ENCODE measurements at places on chromosomes 4 and X.
A peak's percentile ranks its signal among the peaks of the same experiment; 100 is the strongest.

DNA sequence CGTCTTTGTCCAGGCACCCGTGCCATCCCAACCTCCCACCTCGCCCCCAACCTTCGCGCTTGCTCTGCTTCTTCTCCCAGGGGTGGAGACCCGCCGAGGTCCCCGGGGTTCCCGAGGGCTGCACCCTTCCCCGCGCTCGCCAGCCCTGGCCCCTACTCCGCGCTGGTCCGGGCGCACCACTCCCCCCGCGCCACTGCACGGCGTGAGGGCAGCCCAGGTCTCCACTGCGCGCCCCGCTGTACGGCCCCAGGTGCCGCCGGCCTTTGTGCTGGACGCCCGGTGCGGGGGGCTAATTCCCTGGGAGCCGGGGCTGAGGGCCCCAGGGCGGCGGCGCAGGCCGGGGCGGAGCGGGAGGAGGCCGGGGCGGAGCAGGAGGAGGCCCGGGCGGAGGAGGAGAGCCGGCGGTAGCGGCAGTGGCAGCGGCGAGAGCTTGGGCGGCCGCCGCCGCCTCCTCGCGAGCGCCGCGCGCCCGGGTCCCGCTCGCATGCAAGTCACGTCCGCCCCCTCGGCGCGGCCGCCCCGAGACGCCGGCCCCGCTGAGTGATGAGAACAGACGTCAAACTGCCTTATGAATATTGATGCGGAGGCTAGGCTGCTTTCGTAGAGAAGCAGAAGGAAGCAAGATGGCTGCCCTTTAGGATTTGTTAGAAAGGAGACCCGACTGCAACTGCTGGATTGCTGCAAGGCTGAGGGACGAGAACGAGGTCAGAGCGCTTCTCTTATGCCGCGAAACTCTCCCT is at the start of gene TET2:
TSS of gene TET2 (plus strand) at position 601 of the 740 bp plus-strand sequence. CDS start 87,067 bp downstream, outside the sequence.
- DNase-seq = peak; percentile 66

DNA sequence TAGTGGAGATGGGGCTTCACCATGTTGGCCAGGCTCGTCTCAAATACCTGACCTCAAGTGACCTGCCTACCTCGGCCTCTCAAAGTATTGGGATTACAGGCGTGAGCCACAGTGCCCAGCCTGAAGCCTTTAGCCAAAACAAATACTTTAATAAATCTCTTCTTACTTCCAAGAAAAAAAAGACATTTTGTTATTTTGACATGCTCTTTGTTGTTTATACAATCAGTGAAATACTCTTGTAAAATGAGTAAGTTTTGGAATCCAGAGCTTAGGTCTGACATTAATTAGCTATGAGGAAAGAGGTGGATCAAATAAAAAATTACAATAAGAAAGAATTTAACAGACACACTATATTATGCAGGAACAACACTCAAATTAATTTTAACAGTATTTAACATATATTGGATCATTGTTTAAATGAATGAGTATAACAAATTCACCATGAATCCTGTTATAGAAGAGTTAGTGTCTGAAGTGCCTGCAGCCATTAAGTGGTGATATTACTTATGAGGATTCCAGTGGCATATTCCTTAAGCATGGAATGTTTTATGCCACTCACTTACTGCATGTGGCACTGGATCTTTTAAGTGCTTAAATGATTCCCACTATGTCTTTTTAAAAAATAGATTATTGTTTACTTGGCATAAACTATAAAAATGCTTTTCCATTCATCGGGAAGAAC is 260.1 kb upstream of the GIMD1 start:
- no peak for DNase-seq

GRCh38 chrX:126820700-126821420 is 1.3 kb downstream of the PRR32 start:
- DNase-seq = no peak

GRCh38 chr4:182585321-182585720 is 331.9 kb downstream of the DCTD start:
- no peak for DNase-seq

DNA sequence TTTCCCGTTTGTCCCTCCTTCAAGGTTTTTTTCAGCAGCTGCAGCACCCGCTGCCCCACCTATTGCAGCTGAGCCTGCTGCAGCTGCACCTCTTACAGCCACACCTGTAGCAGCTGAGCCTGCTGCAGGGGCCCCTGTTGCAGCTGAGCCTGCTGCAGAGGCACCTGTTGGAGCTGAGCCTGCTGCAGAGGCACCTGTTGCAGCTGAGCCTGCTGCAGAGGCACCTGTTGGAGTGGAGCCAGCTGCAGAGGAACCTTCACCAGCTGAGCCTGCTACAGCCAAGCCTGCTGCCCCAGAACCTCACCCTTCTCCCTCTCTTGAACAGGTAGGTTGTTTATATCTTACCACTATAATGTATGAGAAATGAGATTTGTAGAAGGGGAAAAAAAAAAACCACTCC is 4.5 kb downstream of the PRR27 start:
- DNase-seq = peak; percentile 4

GRCh38 chr4:79977131-79977840 is 95.7 kb downstream of the ANTXR2 start:
- DNase-seq = no peak

- no peak for DNase-seq
Measured at GRCh38 chr4:132982151-132982550, 166.9 kb upstream of the PCDH10 start.

GRCh38 chr4:116438981-116439729 is 646.2 kb downstream of the TRAM1L1 start:
- no peak for DNase-seq

GRCh38 chr4:52956691-52957090 is 94.6 kb downstream of the RASL11B start:
- DNase-seq = no peak

- DNase-seq = no peak
Measured at GRCh38 chr4:90226734-90227133, 99.5 kb downstream of the CCSER1 start.

DNA sequence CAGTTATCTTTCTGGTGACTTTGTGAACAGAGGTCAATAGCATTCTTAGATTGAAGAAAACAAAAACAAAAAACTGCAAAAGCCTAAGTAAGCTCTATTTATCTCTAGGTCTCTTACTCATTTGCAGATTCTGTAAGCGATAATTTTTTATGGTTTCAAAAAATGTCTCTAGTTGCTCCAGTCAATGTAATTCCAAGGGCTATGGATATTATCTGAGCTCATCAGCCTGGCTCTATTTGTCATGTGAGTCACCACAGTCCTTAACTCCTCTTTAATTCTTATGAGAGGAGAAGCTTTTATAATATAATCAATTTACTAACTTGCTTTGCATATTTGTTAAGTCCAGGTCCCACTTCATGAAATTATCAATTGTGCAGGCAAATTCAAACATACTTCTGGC is 79.1 kb downstream of the NPFFR2 start:
- DNase-seq = no peak

GRCh38 chr4:94208266-94208665 is 601 bp downstream of the SMARCAD1 start:
- DNase-seq = no peak

DNA sequence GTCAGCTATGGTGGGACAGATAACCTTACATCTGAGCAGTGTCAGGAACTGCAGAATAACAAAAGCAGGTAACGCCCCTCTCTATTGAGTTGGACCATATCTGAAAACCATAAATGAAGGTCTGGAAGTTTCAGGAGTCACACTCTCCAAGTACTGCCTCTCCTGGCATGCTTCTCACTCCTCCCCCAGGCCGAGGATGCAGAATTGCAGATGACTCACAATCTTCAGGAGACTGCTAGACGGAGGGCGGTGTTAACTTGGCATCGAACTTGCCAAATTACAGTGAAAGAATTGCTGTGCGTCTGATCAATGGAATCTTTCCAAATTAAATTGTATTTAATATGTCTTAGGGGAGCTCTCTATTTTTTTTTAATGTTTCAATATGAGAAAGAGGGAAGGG is 67.1 kb upstream of the TRIM2 start:
- DNase-seq = no peak

DNA sequence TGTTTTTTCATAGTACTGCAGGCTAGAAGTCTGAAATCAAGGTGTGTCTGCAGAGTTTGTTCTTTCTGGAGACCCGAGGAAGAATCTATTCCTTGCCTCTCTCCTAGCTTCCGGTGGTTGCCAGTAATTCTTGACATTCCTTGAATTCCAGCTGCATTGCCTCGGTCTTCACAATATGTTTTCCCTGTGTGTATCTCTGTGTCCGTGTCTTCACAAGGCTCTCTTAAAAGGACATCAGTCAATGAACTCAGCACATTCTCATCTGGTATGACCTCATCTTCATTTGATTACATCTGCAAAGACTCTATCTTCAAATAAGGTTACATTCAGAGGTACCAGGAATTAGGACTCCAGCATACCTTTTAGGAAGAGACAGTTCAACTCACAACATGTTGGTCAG is 163.4 kb downstream of the BANK1 start:
- no peak for DNase-seq

DNA sequence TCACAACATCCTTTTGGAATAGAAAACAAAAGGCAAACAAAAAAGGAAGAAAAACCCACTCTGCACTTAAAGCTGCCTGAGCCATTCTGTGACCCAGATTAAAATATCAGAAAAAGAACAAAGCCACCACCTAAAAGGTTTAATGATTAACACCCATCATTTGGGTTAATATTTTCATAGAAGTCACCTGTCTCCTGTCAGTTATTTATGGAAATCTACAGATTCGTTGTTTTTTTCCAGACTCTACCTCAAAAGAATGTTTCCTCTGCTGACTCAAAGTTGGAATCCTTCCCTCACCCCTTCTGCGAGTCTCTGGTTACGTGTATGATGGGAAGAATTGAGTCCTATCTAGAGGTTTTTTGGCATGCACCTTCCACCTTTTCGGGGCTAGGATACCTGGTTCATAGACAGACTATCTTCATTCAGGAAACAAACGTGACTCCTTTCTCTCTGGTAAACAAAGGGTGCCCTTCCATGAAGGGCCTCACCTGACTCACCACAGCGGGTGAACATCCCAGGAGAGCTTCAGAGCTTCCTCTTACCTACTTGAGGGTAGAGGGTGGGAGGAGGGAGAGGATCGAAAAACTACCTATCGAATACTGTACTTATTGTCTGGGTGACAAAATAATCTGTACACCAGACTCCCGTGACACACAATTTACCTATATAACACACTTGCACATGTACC is 19.6 kb upstream of the CA5B start:
- DNase-seq = no peak

DNA sequence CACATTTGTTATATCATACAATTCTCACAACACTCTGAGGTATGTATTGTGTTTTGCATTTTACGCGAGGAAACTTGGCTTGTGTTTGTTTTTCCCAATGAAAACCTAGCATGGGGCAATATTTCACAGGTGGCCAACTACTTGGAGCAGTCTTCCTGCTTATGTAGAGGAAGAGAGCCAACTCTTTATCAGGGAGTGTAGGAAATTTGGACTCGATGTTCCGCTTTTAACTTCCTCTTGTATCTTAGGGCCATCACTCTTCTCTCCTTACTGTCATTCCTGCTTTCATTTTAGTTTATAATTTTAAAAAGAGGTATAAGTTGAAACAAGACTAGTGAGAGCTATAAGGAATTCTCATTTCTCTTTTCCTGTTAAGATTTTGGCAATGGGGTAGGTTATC is 107.7 kb upstream of the RPS6KA3 start:
- no peak for DNase-seq
